ENCODE measurements at places on chromosomes 16 and 17. TPM values are rescaled to one million over a fixed set of nuclear protein-coding genes. Genes with fewer than 3 reads are reported as not detected.

The KRTAP2-1 gene
- not detected for polyA plus RNA-seq

The SLC6A2 gene
- 0.05 TPM for polyA plus RNA-seq

The KRTAP3-2 gene
- polyA plus RNA-seq, result not detected

The MSL1 gene
- 41.3 TPM for polyA plus RNA-seq

The NEUROD2 gene
- polyA plus RNA-seq, result not detected

The CTF1 gene
- 2.1 TPM for polyA plus RNA-seq

The ADAD2 gene
- not detected for polyA plus RNA-seq

The GABARAP gene
- 326 TPM for polyA plus RNA-seq

The SOST gene
- not detected for polyA plus RNA-seq

The UBN1 gene
- 16.5 TPM for polyA plus RNA-seq

The PIRT gene
- not detected for polyA plus RNA-seq

The GDPD1 gene
- polyA plus RNA-seq, result 0.87 TPM

The RDM1 gene
- 2.1 TPM for polyA plus RNA-seq

The KRTAP1-5 gene
- polyA plus RNA-seq, result not detected

The TSNAXIP1 gene
- 0.51 TPM for polyA plus RNA-seq

The QPRT gene
- polyA plus RNA-seq, result 1.00 TPM

The LRRC59 gene
- polyA plus RNA-seq, result 141 TPM

The C16orf96 gene
- polyA plus RNA-seq, result not detected

The SEZ6L2 gene
- 3.4 TPM for polyA plus RNA-seq

The RAB37 gene
- not detected for polyA plus RNA-seq

The ZFP3 gene
- 0.40 TPM for polyA plus RNA-seq

The CA4 gene
- polyA plus RNA-seq, result not detected

The WNT9B gene
- polyA plus RNA-seq, result not detected

The NOL11 gene
- 33.6 TPM for polyA plus RNA-seq

The CPHXL2 gene
- polyA plus RNA-seq, result not detected

The TOM1L1 gene
- 76.9 TPM for polyA plus RNA-seq

The CHP2 gene
- polyA plus RNA-seq, result not detected

The LLGL2 gene
- polyA plus RNA-seq, result 15.4 TPM

The NPIPB6 gene
- polyA plus RNA-seq, result 0.25 TPM

The GNAO1 gene
- 0.19 TPM for polyA plus RNA-seq

The HOXB4 gene
- 0.01 TPM for polyA plus RNA-seq

The GP1BA gene
- polyA plus RNA-seq, result not detected

The MYH1 gene
- polyA plus RNA-seq, result not detected

The SALL1 gene
- 0.56 TPM for polyA plus RNA-seq

The KRT31 gene
- not detected for polyA plus RNA-seq

The PDE6G gene
- not detected for polyA plus RNA-seq

The KRTAP4-6 gene
- polyA plus RNA-seq, result not detected

The ABCA8 gene
- polyA plus RNA-seq, result not detected

The KCNJ2 gene
- polyA plus RNA-seq, result 0.24 TPM

The MT1A gene
- polyA plus RNA-seq, result 0.65 TPM

The KRT32 gene
- polyA plus RNA-seq, result 0.23 TPM

The NME4 gene
- polyA plus RNA-seq, result 88.6 TPM

The LITAFD gene
- polyA plus RNA-seq, result not detected
